ENCODE measurements at places on chromosomes 6 and 20. TPM values are rescaled to one million over a fixed set of nuclear protein-coding genes. Genes with fewer than 3 reads are reported as not detected.

The CLIC5 gene
- 312 TPM for total RNA-seq

The ATP9A gene
- total RNA-seq = 21.2 TPM

The PARD6B gene
- total RNA-seq = 5.6 TPM

The TMEM63B gene
- total RNA-seq = 44.5 TPM

The CD93 gene
- 43.5 TPM for total RNA-seq

The ACOT8 gene
- total RNA-seq = 29.4 TPM

The PTPRK gene
- 30.1 TPM for total RNA-seq

The MAS1 gene
- total RNA-seq = not detected

The CCHCR1 gene
- total RNA-seq = 12.3 TPM

The SOBP gene
- 16.4 TPM for total RNA-seq

The IP6K3 gene
- 47.6 TPM for total RNA-seq

The GPLD1 gene
- 1.1 TPM for total RNA-seq

The CD109 gene
- 7.3 TPM for total RNA-seq

The PTP4A1 gene
- 32.5 TPM for total RNA-seq

The TRIM15 gene
- total RNA-seq = not detected

The EYS gene
- total RNA-seq = not detected

The SPATA25 gene
- 2.0 TPM for total RNA-seq

The SLA2 gene
- total RNA-seq = 0.30 TPM

The ZNF831 gene
- total RNA-seq = 0.11 TPM

The ISM1 gene
- total RNA-seq = 1.2 TPM

The SLC24A3 gene
- 1.4 TPM for total RNA-seq

The BPIFB1 gene
- total RNA-seq = not detected

The TBXT gene
- total RNA-seq = not detected

The WFDC10B gene
- total RNA-seq = not detected

The SPEF1 gene
- total RNA-seq = 0.14 TPM

The TRIM31 gene
- total RNA-seq = not detected

The VSTM2L gene
- total RNA-seq = 17.7 TPM
